Stimulated activated naive CD4-positive, alpha-beta T cell (primary cell): ENCODE measurements at places on chromosomes 11 and 22.

DNA sequence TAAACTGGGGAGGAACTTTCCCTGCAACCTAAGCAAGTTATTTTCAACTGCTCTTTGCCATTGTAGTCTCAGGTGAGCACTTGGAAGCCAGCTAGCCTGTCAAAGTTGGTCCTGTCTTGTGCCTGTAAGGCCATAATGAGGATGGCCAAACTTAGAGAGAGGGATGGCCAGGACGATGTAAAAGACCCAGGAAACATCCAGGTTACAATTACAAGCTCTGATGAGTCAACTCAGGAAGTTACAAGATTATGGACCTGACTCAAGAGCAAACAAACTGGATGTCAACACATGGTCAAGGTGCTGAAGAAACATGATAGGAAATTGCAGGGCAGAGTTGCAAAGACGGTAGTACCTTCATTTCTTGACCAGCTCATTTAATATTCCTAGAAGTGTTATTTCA lies 1.6 kb downstream of the GTPBP1 start:
- no peak for DNase-seq

DNA sequence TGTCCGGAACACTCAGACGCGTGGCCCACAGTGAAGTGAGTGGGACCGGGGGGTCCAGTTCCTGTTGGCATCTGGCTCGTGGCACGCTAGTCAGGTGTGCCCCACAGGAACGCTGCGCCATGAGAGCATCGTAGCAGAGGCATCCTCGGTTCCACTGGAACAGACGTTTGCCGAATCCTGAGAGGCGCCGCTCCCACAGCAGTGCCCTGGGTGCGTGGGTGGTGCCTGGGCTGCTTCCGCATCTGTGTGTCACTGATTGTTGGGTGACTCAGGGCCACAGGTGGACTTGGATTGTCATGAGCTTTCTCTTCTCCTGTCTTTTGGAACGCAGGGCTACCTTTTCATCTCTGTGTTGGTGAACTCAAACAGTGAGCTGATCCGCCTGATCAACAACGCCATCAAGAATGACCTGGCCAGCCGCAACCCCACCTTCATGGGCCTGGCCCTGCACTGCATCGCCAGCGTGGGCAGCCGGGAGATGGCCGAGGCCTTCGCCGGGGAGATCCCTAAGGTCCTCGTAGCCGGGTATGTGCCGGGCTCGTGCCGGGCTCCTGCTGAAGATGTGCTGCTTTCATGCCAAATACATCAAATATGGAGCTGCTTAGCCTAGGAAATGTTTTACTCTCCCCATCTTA lies 46.2 kb downstream of the AP2A2 start:
- DNase-seq: no peak

DNA sequence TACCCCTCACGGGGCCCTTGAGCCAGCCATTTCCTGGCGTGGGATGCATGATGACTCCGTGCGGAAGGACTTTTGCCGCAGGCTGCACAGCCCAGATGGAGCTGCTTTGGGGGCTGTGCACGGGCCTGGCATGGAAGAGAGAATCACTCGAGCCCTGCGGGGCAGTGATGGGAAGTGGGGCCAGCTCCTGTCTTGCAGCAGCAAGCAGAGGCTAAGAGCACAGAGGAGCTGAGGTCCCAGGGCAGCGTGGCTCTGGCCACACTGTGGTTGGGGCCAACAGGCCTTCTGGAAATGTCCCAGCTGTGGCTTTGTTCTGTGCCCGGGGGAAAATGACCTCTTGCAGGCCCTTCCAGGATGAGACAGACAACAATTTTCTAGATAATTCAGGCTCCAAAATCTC lies 92.7 kb upstream of the TIMP3 start:
- no peak for DNase-seq

DNA sequence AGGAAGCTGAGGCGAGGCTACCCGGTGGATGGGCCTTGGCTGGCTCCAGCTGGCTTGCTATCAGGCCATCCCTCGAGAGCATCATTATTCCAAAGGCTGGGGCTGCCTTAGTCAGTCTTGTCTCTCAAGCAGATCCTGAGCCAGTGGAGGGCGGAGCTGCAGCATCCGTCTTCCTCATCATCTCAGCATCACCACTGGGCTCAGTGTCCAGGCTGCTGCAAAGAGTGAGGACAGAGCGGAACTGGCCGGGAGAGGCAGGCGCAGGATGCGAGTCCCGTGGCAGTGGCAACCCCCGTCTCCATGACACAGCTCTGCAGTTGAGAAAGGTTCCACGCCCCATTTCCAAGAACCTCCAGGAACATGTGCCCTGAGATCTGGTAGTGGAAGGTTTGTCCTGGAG lies 4.4 kb downstream of the TP53I11 start:
- DNase-seq: no peak

GRCh38 chr22:24601217-24602104 lies 1.5 kb upstream of the GGT1 start:
- DNase-seq: no peak

DNA sequence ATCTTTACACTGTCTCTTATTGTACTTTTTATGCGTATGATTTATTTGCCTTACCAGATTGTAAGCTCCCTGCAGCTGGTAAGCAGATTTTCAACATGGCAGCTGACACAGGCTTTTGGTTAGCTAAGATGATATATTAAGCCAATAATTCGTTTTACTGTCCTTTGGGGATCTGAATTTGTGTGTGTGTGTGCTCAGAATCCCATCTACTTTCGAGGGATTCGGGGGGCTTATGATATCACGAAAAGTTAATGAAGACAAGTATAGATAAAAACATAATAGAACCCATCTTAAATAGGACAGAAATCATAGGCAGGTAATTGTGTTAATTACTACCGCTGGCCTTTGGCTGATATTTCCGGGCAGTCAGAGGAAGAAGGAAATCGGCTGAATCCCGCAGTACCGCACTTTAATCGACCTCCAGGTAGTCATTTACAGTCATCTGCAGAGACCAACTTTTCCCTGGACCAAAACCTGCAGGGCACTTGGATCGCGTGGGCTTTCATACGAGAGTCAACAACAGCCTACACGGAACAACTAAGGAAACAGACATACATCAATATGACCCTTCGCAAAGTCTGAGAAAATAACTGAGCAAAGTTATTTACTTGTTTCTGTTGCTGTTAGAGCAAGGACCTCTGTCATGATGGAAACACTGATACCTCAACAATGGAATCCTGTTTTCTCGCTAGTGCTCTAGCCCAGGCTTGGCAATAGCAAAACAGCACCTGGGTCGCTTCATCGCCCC lies 802 bp downstream of the KBTBD3 start:
- DNase-seq: no peak

- DNase-seq: no peak
Measured at GRCh38 chr11:121421149-121421901, 30.8 kb upstream of the SORL1 start.

DNA sequence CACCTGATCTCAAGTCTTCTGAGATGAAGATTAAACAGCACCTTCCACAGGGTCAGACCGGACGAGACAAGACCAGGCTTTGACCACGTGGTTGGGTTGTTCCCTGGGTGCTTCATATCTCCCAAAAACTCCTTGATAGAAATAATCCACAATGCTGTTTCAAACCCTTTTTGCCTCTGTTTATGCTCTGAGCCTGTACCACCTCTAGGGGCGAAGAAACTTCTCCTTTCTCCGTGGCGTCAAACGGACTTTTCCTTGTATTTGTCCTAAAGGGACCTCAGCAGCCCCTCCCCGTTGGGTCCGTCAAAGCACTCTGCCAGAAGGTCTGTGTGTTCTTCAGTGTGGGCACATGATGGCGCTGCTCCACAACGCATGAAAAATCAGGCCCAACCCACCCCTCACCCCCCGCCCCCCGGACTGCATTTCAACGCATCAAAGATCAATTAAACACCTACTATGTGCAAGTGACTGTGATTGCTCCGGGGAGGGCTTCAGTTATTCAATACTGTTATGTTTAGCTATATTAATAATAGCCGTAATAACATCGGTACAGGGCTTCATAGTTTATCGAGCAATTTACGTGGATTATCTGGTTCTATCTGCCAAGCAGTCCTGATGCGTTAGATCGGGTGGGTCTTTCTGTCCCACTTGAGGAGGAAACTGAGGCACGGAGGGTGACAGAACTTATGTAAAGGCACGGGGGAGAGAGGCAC lies 17.3 kb upstream of the EIF3D start:
- DNase-seq: no peak

DNA sequence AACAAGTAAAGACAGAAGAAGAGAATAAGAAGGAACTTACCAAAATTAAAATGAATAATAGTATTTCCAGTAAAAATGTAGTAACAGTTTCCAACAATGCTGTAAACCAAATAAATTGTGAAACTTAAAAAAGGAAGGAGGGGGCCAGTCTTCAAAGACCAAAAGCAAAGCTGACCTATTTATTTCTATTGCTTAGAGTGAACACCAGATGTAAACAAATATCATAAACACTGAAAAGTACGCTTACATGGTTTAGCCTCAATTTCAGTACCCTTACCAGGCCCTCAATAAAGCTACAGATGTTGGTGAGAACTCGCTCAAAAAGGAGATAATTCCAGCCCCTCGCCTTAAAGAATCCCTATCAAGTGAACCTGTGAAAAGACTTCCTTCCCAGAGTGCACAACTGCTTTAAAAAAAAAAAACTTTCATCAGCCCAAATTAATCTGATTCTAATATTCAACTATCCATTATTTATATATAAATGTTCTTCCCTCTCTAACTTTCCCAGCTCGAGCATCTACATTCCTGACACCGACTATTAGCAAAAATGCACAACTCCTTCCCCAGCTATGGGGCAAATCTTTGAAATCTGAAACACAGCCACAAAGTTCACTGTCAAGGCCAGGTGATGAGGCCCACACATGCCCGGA lies 2.4 kb downstream of the PHF21A start:
- DNase-seq: no peak

DNA sequence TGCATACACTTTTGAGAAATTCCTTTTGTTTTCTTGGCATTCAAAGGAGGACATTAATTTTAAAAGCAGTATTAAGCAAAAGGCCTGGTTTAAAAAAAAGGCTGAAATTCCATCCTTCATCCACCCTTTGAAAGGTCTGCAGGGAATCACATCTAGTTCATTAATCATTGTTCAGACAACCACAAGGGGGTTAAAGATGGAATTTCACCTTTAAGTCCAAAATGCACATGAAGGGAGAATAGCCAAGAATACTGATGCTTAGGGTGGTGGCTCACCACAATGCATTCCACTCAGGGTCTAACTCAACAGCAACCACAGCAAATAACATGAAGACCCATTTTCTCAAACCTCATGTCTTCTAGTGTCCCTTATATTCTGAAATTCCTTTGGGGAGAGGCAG lies 256.9 kb downstream of the CADM1 start:
- no peak for DNase-seq
